COLO829 (cell line): ENCODE measurements at places on chromosomes 16 and 17.
A peak's percentile ranks its signal among the peaks of the same experiment; 100 is the strongest.

DNA sequence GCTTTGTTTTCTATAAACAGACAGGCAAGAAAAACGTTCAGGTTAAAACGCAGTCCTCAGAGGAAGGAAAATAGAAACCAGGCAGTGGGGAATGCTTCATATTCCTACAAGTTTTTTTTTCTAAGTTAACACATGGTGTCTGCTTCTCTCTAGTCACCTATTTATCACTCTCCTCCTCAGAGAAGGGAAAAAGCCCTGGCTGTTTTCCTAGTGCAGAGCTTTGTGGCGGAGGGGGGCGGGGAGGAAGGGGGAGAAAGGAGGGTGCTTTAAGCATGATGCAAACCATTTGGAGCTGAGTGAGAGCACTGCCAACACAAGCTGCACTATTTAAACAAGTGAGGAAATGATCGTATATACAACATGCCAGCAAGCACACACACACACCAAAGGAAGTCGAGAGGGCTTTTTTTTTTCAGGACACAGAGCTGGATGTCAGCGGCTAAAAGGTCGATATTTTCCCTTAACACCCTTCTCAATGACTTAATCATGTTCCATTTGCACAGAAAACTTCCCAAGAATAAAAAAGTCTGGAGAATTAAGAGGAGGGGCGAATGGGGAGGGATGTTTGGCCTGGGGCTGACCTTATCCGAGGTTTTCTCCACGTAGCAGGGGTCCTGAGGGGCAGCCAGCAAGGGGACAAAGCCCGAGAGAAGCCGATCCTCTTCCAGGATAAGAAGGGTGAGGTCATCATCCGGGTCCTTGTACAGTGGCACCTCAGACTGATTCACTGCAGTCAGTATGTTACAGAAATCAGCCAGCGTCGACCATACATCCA is 117.4 kb downstream of the HIC1 start:
- DNase-seq, result no peak

GRCh38 chr17:34261568-34262337 is 6.7 kb downstream of the CCL2 start:
- DNase-seq, result no peak

DNA sequence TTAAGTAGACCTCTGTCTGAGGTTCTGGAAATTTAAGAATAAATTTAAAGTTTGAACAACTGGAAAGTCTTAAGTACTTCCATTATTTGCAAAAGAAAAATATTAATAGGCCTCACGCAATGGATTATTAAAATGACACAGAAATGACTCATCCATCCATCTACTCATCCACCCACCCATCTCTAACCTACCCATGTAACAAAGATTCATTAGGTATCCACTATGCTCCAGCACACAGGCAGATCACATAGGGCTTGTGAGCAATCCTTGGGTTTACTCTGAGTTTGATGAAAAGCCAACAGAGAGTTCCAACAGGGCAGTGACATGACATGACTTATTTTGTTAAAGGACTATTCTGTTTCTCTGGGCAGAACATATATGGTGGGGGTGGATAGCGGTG is 93.3 kb downstream of the HELZ start:
- DNase-seq, result peak; percentile 88

GRCh38 chr16:72444696-72445095 is 272.7 kb upstream of the PMFBP1 start:
- DNase-seq, result no peak

DNA sequence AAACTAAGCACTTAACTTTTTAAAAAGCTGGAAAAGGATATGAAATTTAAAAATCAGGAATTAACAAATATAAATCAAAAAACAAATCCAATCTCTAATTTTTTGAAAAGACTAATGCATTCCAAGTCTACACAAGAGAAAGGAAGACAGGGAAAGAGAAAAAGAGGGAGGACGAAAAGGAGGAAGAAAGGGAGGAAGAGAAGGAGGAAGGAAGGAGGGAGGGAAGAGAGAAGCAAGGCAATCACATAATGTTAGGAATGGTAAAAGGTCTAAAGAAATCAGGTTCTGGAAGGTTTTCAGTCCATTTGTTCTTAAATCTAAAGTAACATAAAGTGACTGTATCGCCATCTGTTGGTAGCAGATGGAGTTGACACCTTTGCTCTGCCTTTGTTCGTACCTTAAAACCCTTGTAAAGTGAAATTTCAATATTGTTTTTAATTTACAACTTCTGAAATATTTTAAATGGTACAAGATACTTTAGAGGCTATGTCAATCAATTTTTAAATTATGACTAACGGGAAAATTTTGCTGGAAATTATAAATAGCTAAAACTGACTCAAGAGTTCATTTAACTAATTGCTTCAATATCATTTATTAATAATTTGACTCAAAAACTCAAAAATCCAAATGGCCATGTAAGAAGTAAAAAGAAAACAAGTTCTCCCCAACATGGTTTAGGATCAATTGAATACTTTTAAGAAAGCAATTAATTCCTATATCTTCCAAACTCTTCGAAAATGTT is 20.4 kb upstream of the CDYL2 start:
- DNase-seq, result peak; percentile 15

- no peak for DNase-seq
These were observed 3.0 kb downstream of the NGFR start for GRCh38 chr17:49498029-49498615.

GRCh38 chr17:8056232-8056975 is 17.5 kb downstream of the ALOX15B start:
- DNase-seq, result no peak

DNA sequence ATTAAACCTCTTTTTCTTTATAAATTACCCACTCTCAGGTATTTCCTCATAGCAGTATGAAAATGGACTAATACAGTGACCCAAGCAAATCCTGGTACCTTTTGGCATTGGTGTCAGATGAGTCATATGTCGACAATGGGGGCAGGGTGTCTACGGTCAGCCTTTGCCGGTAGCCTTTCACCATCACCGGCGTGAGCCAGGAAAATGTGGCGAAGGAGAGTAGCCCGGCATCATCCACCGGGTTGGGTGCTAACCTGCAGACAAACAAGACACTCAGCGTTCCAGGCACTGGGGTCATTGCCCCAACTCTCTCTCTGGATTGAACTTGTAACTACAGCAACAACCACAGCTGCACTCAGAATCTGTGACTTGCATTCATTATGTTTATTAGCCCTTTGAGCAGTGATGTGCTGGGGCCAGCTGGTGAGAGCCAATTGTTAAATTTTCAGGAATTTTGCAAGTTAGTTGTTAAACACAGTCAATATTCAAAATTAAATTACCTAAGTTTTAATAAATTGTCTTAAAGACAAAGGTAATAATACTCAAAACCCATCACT is 11.9 kb downstream of the ABCC12 start:
- DNase-seq, result no peak

DNA sequence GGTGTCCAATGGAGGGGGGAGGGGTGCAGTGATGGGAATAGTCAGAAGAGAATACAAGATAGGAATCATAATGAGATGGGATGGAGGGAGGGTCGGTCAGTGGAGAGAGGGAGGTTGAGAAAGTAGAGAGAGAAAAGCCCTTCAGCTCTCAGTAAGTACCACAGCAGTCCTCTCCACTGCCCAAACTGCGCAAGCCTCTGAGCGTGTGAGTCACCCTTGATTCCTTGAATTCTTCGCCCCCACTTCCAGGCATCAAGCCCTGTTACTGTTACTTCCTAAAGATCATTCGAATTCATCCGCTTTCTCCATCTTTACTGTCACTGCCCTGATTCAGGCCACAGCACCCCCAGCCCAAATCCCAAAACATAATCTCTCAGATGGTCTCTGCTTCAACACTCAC is 2.5 kb downstream of the GUCY2D start:
- DNase-seq, result no peak

GRCh38 chr16:10494343-10495030 is 85.9 kb downstream of the EMP2 start:
- DNase-seq, result no peak

- DNase-seq, result no peak
These were observed 40.9 kb upstream of the GSG1L start for GRCh38 chr16:28104404-28104803.

DNA sequence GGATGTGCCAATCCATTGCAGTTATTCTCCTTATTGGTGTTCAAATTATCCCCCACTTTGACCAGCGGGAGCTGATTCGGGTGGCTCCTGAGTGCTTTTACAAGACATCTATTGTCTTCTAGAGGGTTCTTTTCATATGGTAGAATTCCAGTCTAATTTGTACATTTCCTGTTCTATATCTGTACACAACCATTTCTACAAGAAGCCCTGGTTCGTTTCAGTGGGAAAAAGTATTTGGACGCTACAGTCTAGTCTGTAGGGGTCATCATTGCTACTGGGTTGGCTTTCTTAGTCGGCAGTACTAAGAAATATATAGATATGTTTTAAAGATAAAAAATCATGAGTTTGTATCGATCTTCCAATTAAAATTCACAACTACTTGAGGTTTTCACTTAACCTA is 262.6 kb downstream of the MAP2K6 start:
- DNase-seq, result peak; percentile 46

GRCh38 chr16:21279501-21279900 is 1.4 kb upstream of the CRYM start:
- no peak for DNase-seq

- DNase-seq, result no peak
These were observed 6.2 kb upstream of the C1QTNF1 start for GRCh38 chr17:79017546-79018369.

GRCh38 chr16:49120631-49121030 is 161.0 kb downstream of the CBLN1 start:
- no peak for DNase-seq
